ENCODE measurements at places on chromosomes 5 and 9.

GRCh38 chr5:38853753-38854470, 8.1 kb downstream of the OSMR start:
- no peak for DNase-seq

- DNase-seq, result no peak
These were observed 173.3 kb upstream of the GAS1 start for GRCh38 chr9:87120610-87121009.

- DNase-seq, result no peak
These were observed 100.7 kb downstream of the PAM start for GRCh38 chr5:102855681-102856388.

GRCh38 chr5:55645304-55645703, 66.8 kb downstream of the SLC38A9 start:
- no peak for DNase-seq

- no peak for DNase-seq
These were observed 49.3 kb upstream of the HK3 start for GRCh38 chr5:176948458-176948857.

DNA sequence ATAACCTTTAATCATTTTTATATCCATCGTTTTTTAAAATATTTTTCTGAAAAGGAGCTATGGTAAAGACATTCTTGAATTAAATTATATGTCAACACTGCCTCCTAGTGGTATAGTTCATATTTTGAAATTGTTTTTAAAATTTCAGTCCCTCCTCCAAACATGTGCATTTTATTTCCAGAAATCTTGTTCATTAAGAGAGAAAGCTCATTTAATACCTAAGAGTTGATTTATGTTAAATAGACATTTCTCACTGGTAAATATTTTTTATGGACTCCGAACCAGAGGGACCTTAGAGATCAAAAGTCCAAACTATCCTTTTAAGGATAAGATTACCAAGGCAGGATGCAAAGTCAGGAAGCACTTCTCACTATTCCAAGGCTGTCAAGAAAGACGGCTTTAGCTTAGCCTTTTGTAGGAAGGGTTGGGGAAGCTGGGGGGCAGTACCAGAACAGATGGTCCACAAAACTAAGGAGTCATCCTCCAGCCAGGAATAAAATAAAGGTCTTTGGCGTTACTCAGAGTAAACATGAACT, 21.6 kb downstream of the BHMT start:
- no peak for DNase-seq

- no peak for DNase-seq
These were observed 68.2 kb upstream of the SLIT3 start for GRCh38 chr5:169369130-169369529.

DNA sequence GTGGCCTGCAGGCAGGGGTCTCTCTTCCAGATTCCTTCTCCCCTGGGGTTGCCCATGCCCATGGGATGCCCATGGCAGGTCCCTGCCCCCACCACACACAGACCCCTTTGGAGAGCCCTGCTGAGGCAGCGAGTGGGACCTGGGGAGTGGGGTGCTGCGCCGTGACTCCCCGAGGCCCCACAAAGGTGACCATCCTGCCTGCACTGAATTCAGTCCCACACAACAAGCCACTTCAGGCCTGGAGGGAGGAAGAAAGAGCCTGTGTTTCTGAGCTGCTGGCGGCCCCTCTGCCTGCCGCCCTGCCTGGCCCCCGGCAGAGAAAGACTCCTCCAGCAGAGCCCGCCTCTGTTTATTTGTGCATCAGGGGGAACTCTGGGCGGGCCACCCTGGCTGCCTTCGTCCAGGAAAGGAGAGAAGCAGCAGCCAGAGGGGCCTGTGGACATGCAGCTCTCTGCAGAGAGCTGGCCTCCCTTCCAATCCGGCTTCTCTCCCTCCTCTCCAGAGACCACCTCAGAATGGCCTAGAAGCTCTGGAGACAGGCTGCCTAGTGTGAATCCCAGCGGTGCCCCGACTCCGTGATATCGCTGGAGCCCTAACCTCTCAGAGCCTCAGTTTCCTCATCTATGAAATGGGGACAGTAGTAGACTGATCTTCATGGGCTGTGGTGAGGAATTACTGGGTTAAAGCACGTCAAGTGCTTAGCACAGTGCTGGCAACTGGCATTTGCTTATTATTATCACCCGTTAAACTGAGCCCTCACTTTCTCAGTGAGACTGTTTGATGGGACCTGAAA, 72.9 kb downstream of the COL27A1 start:
- no peak for DNase-seq

GRCh38 chr5:53311681-53312080, 168.7 kb upstream of the FST start:
- no peak for DNase-seq

GRCh38 chr5:158881091-158881880, 218.4 kb downstream of the EBF1 start:
- DNase-seq, result no peak

- DNase-seq, result no peak
These were observed 1782.4 kb upstream of the WWC1 start for GRCh38 chr5:166509085-166509484.

DNA sequence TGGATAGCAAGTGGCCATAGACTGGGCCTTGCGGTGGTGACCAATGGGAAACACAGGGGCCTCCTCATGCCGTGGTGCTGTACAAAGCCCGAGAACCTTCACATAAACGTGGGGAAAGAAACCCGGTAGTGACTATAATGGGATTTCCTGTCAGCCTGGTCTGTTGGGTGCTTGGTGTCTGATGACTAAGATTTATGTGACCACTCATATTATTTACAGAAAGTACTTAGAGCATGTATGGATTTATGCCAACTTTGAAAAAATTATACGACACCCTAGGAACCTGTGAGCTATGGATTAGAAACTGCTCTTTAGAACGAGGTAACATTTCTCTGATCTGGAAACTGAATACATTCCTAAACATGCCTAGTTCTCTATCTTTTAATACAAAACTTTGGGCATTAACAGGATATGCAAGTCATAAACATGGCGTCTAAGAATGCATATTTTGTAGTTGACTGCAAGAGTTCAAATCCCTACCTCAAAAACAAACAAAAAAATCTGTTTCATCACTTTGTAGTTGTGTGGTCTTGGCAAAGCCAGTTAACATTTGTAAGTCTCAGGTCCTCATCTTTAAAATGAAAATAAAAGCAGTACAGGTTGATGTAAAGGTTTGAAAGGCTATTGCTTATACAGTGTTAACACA, 85.4 kb downstream of the TMEM167A start:
- peak; percentile 15 for DNase-seq

DNA sequence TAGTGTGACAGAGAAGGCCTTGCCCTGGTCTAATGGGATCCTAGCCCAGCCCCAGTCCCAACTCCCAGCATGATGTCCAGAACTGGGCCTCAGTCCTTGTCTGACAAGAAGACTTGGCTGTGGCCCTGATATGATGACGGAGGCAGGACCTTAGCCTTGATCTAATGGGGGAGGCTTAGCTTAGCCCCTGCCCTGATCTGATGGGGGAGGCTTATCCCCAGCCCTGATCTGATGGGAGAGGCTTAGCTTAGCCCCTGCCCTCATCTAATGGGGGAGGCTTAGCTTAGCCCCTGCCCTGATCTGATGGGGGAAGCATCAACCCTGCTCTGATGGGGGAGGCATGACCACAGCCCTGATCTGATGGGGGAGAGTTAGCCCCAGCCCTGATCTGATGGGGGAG, 3.7 kb downstream of the PKN3 start:
- no peak for DNase-seq

GRCh38 chr5:131268758-131269370, 5.0 kb downstream of the CDC42SE2 start:
- DNase-seq, result no peak

DNA sequence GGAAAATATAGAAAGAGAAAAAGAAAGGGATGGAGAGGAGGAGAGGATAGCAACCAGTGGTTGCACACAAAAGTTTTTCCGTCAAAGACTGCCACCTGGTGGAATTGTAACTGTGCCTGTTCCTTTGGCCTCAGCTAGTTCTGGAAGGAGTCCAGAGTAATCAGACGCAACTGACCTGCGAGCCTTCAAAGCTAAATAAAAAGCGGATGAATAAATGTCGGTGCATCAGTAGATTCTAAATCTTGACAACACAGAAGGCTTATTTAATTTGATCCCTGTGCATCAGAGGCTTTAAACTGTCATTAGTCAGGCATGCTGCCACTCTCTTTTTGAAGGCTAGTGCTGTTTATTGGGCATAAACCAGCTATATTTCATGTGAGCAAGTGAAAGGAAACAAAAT, 132.9 kb upstream of the ACO1 start:
- no peak for DNase-seq

- no peak for DNase-seq
These were observed 8.3 kb downstream of the BAG1 start for GRCh38 chr9:33256236-33256635.

DNA sequence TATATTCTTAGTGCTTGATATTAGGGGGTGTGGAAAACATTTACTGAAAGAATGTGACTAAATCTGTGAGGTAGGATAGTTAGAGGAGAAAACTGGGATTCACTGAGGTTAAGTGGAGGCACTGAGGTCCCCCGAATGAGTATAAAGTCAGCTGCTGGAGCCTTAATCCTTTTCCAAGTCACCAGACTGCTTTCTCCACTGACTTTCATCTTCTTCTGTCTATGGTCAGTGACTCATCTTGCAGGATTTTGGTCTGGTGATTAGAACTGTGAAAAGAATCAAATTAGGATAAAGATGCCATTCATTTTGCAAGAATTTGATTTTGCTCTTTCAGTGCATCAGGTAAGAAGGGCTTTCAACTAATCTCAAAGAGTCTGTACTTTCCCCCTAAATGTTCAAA, 89.3 kb upstream of the ALDH1A1 start:
- no peak for DNase-seq

DNA sequence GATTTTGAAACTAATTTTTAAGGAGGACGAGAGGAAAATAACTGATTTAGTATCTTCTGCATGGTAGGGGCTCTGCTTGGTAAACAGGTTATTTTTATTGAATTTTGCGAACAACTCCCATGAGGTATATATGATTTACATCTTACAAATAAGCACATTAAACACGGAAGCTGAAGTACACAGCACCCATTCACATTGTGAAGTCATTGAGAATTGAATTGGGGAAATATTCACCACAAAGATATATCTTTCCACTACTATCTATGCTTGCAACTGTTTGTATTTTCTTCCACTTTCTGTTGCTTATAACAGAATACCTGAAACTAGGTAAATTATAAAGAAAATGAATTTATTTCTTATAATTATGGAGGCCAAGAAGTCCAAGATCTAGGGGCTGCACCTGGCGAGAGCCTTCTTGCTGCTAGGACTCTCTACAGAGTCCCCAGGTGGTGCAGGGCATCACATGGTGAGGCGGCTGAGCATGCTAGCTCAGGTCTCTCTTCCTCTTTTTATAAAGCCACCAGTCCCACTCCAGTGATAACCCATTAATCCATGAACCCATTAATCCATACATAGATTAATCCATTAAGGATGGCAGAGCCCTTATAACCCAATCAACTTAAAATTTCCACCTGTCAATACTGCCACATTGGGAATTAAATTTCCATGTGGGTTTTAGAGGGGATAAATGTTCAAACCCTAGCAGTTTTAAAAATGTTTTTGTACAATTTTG, 79.0 kb upstream of the ZNF608 start:
- DNase-seq, result no peak

- no peak for DNase-seq
These were observed 976.6 kb upstream of the SEMA6A start for GRCh38 chr5:117551236-117551635.

DNA sequence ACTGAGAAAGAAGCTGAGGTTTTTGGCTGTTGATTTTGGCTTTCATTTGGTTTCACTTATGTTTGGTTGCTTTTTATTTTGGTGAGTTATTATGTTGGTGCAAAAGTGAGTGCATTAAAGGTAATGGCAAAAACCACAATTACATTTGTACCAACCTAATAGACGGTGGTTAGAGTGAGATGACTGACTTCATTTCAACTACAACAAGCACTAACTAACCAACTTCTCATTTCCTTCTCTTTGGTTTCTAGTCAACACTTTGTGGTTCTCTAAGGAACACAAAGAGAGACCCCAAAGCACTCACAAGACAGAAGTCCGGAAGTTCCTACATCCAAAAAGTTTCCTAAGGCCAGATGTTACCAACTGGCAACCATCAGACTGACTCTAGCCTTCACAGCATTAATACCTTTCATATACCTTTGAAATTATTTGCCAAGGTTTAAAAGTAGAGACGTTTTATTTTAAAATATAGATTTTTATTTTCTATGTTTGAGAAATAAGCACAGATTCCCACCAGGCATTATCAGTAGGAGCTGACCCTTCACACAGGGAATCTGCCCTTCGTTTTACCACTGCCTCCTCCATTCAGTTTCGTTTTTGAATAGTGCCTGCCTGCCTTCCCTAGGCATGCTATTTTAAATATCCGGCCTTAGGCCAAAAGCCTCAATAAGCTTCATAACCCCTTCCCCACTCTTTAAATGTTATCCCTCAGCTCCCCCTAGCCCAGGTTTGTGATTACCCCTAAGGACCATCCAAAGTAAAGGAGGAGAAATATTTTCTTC, 301.1 kb upstream of the PTGER4 start:
- DNase-seq, result no peak

- no peak for DNase-seq
These were observed 87.3 kb downstream of the WWC1 start for GRCh38 chr5:168378741-168379140.

- no peak for DNase-seq
These were observed at the start of gene IGFBPL1 for GRCh38 chr9:38423973-38424843. Gene IGFBPL1 (minus strand): TSS chr9:38424454. CDS start chr9:38424424, 30 bp downstream.

DNA sequence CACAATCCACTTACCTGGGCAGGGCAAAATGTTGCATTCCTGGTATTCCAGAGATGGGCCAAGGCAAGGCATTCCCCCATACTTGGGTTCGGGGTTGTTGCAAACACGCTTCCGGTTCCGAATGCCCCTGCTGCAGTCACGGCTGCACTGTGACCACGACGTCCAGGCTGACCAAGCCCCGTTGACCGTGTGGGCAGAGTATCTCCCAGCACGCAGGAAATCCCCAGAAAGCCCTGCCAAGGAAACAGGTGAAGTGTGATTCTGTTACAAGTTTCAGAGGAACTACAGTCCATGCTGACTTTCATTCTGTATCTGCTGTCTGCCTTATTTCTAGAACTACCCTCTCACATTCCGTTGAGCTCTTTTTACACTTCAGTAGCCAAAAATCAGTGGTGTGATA, 483.0 kb downstream of the SEMA5A start:
- no peak for DNase-seq

- DNase-seq, result no peak
These were observed 3.0 kb downstream of the GRK6 start for GRCh38 chr5:177429248-177430040.

All from NCI-H1417 treated with DMSO at 0.1 percent for 48 hours (cell line).